ENCODE measurements at places on chromosomes 5 and 9. TPM values are rescaled to one million over a fixed set of nuclear protein-coding genes. Genes with fewer than 3 reads are reported as not detected.

- DNase-seq = no peak
Observed at GRCh38 chr9:81559709-81560108, 129.6 kb downstream of the TLE1 start.

HBEGF gene
- polyA plus RNA-seq = 11.1 TPM

DNA sequence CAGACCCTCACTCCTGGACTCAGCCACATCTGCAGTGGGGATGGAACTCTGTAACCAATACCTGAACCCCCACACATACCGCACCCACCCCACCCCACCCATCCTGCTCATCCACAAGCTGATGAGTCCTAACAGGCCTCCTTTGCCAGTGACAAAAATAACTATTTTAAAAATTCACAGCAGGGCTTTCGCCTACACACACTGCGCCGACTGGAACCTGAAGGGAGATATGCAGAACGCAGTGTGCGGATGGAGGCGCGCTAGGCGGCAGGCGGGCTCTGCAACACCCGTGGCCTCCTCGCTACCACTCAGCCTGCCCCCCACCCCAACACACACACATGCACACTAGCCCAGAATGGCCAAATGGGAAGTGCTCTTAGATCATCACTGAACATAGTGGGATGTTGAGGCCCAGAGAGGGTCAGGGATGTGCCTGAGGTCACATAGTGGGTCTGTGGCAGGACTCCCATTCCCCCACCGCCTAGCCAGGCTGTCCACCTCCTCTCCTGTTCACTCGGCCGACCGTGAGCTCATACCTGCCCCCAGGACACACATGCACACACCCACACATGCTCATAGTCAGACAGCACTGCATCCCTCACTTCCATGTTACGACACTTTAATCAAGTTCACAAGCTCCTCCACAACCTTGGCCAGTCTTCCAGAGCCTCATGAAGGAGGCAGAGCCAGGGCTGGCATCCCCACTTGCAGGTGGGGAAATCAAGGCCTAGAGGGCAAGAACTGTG, 6.3 kb upstream of the CAMK2A start:
- no peak for DNase-seq

GRCh38 chr9:82797534-82797933, 265.4 kb downstream of the RASEF start:
- DNase-seq = no peak

- no peak for DNase-seq
Observed at GRCh38 chr9:21383627-21384026, 1.6 kb downstream of the IFNA2 start.

HEMGN gene
- polyA plus RNA-seq = 4.3 TPM

- DNase-seq = no peak
Observed at GRCh38 chr5:177607452-177608192, 7.7 kb downstream of the B4GALT7 start.

DNA sequence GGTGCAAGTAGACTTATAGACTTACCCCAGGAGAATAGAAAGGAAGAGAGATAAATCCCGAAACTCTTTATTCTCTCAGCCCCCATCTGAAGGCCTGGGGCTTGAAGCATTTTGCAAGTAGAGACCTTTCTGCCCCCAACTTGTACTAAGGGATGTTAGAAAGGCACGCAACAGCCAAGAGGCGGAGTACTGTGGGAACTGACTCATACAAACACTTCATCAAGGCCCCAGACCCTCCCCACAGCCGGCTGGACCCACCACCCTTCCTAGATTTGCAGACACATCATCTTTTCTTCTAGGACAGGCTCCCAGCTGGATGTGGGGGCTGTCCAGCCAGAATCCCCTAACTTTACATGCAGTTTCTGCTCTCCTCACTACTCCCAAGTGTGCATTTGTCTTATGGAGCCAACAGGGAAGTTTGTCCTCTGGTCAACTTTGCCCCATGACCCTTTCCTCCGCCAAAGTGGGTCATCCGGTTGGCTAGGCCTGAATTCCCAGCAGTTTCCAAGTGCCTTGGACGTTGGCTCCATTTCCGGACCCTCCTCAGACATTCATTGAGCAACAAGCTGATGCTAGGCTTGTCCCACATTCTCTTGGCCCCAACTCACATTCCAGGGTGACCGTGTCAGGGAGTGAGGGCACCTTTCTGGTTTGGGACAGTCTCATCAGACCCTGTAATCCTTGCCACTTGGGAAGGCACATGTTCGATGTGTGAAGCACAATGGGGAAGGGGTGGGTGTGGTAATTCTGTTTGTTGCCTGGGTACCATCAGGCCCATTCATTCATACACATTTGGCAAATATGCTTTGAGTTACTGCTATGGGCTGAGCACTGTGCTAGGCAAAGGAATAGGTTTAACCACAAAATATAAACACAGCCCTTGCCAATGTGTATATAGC, 64.6 kb downstream of the ABLIM3 start:
- no peak for DNase-seq

- peak; percentile 47 for DNase-seq
Observed at GRCh38 chr5:72366324-72366976, 46.3 kb downstream of the PTCD2 start.

DNA sequence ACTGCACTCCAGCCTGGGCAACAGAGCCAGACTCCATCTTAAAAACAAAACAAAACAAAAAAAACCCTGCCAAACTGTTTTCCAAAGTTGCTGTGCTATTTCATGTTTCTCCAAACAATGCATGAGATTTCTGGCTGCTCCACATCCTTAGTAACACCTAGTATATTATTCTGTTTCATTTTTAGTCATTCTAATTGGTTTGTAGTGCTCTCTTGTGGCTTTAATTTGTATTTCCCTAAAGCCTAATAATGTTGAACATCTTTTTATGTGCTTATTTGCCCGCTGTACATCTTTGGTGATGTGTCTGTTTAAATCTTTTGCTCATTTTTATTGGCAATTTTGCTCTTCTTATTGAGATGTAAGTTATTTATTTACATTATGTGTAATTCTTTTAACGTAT, 18.4 kb upstream of the TTC1 start:
- DNase-seq = no peak

MARCOL gene
- not detected for polyA plus RNA-seq

Data from right renal pelvis (tissue), 4 donors.